ENCODE measurements at places on chromosomes 2 and 18.

- peak; percentile 33 for DNase-seq
These were observed 2.0 kb downstream of the BCL11A start for GRCh38 chr2:60551240-60552077.

- no peak for DNase-seq
These were observed 6.8 kb upstream of the EHD3 start for GRCh38 chr2:31227110-31227509.

GRCh38 chr2:56130463-56131070 lies 53.2 kb upstream of the CCDC85A start:
- no peak for DNase-seq

DNA sequence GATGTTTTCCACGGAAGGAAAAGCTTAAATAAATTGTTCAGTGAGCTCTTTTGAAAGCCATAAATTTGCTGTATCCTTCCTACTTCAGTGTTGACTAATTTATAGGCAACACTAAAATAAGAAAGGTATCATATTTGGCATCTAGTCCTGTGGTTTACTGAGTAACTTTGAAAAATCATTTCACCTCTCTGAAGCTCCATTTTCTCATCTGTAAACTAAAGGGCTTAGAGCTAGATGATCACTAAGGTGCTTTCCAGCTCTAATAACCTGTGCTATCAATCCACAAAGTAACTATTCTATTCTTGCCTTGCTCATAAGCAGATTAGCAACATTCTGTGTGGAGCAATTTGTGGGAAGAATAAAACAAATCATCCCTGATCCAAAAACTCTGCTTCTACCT lies 3.6 kb upstream of the MYOM1 start:
- no peak for DNase-seq

DNA sequence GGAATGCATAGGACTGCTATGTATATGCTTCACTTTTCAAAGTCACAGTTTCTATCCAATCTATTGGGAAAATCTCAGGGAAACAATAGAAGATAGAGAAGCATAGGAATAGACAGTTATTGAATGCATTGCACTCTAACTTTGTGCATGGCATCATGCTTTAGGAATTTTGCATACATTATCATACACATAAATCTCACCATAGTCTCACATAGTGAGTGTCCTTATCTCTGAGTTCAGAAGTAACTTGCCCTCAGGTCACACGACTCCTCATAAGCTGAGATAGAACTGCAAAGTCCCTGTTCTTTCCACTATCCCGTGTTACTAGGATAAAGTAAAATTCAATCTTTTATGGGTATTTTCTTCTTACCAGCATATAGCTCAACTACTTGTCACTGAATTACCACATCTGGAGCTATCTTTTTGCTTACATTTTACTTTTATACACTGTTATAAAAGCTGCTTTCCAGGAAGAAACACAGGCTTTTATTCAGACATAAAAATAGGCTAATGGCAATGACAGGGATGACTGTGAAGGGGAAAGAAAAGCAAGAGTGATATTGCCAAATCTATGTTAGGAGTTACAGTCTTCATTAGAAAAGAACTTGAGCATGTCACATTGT lies 666.9 kb downstream of the XIRP2 start:
- DNase-seq = no peak
